Purkinje cell (primary cell): ENCODE measurements at places on chromosomes 7 and 10. TPM values are rescaled to one million over a fixed set of nuclear protein-coding genes. Genes with fewer than 3 reads are reported as not detected.

Gene PCDH15
- polyA plus RNA-seq, result 0.29 and 2.6 TPM in 2 replicates

Gene SLC26A4
- polyA plus RNA-seq, result 0.05 TPM in 1 of 2 replicates, not detected in the other

Gene ASAH2
- polyA plus RNA-seq, result 1.7 and 4.4 TPM in 2 replicates

Gene ADRA2A
- polyA plus RNA-seq, result 0.52 and 1.6 TPM in 2 replicates

Gene CALCR
- not detected in 2 replicates for polyA plus RNA-seq

Gene SAMD8
- polyA plus RNA-seq, result 223 and 262 TPM in 2 replicates

Gene MGAM2
- not detected in 2 replicates for polyA plus RNA-seq

Gene KIAA1549
- 1.0 TPM in 1 of 2 replicates, not detected in the other for polyA plus RNA-seq

Gene LDB3
- polyA plus RNA-seq, result 1.1 and 2.1 TPM in 2 replicates

Gene FBXO24
- not detected in 2 replicates for polyA plus RNA-seq

Gene SRRM3
- 4.1 and 7.0 TPM in 2 replicates for polyA plus RNA-seq

Gene ABCB4
- polyA plus RNA-seq, result not detected in 2 replicates
